ENCODE measurements at places on chromosomes 6 and 20.

GRCh38 chr6:5455142-5455541 is 193.8 kb downstream of the FARS2 start:
- no peak for DNase-seq

GRCh38 chr20:36274181-36274841 is 31.8 kb upstream of the DLGAP4 start:
- DNase-seq, result no peak

- no peak for DNase-seq
Observed at GRCh38 chr6:797479-798077, 104.6 kb upstream of the EXOC2 start.

GRCh38 chr20:52422574-52423336 is 231.2 kb upstream of the ZFP64 start:
- DNase-seq, result no peak

GRCh38 chr20:58001381-58001780 is 227.1 kb downstream of the ANKRD60 start:
- DNase-seq, result no peak

- DNase-seq, result no peak
Observed at GRCh38 chr6:116572162-116572561, 858 bp downstream of the RWDD1 start.
